ENCODE measurements at places on chromosomes 13 and 19. TPM values are rescaled to one million over a fixed set of nuclear protein-coding genes. Genes with fewer than 3 reads are reported as not detected.

Gene LILRA1
- 2.2 TPM for total RNA-seq

Gene CBY2
- total RNA-seq, result 0.22 TPM

DNA sequence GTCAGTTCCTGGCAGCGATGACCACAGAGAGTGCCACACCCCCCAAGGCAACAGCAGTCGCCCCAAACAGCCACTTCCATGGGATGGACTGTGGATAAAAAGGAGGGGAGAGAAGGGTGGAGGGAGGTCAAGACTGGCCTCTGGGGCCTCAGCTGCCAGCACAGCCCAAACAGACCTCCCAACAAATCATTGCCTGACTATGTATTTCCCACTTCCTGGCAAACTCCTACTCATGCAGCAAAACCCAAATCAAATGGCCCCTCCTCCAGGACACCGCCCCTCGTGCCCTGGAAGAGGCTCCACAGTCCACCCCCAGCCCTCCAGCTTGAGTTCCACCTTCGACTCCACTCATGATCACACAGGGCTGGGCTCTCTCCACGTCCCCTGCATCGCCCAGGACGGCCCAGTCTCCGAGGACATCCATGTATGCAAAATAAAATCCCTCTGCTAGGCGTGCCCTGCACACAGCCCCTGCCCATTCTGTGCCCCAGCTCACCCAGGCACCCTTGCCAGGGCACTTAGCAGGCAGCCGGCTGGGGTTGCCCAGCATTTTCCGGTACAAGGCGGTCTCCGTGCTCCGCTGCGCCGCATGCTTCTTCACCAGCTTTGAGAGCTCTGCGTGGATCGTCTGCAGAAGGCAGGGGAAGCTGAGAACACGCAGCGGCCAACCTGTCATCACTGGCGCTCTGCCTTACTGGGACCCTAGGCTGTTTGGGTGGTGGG is 10.5 kb upstream of the ELL start:
- H3K27me3 ChIP-seq, result no peaks in the 10 kb centered on the region
- H3K36me3 ChIP-seq, result peaks cover 12% of the 10 kb centered on the region
- no peak overlapping the region for H3K4me3 ChIP-seq
- DNase-seq, result no peak

DNA sequence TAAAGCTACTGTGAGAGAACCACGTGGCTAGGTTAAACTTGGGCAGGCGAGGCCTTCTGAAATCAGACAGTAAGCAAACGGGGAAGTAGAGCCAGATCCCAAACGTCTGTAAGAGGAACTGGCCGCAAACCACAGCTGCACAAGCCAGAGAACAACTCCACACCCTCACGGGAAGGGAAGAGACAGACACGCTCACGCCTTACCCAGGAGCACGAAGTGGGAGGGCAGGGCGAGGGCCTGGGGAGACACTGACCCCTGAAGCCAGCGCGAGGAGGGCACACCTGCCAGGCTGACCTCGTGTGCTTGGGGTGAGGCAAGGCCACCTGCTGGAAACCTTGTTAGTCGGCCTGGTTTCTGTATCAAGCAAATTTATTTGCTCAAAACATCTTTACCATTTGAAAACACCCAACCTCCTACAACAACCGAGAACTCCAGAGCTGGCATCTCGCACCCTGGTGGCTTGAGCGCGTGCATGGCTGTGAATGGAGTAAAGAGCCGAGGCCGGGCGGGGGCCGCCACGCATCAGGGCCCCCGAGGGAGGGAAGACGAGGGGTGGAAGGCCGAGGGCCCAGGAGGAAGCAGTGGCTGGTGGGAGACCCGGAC is 7.3 kb downstream of the POLR2E start:
- no peak overlapping the region for H3K27ac ChIP-seq
- DNase-seq, result no peak
- H3K27me3 ChIP-seq, result no peaks in the 10 kb centered on the region
- H3K4me1 ChIP-seq, result no peaks in the 10 kb centered on the region
- no peak overlapping the region for H3K4me3 ChIP-seq
- H3K36me3 ChIP-seq, result no peaks in the 10 kb centered on the region

DNA sequence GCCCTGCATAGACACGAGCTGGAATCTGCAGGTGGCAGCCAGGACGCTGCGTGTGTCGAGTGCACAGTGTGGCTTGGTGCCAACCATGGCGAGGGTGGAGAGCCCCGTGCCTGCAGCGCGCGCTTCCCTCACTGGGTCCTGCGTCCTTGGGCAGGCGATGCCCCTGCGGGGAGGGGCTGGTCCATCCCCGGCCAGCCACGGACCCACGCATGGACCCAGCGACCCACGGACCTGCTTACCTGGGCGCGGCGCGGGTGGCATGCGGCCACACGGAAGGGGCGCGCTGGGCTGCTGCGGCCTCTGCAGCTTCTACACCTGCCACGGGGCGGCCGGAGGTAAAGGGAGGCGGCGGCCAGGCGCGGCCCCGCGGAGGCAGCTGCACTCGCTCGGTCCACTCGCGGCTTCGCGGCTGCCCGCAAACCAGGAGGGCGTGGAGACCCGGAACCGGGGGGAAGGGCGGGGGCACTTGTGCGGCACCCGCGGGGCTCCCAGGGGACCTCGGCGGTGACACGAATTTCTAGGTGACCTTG is 569 bp upstream of the MCF2L start:
- DNase-seq, result peak; percentile 68
- H3K4me1 ChIP-seq, result peaks cover 9% of the 10 kb centered on the region
- no peaks in the 10 kb centered on the region for H3K36me3 ChIP-seq
- H3K27ac ChIP-seq, result peak overlapping the region; percentile 59
- H3K4me3 ChIP-seq, result peak overlapping the region; percentile 59
- H3K27me3 ChIP-seq, result no peaks in the 10 kb centered on the region
